A549 treated with dexamethasone at 1 μM for 4 hours (cell line): ENCODE measurements at places on chromosomes 1 and 21. TPM values are rescaled to one million over a fixed set of nuclear protein-coding genes. Genes with fewer than 3 reads are reported as not detected.

The SH3BGR gene
- total RNA-seq, result 0.26 to 1.4 TPM (median 0.60 TPM) in 5 replicates

The HS2ST1 gene
- 9.5 to 16.1 TPM (median 12.7 TPM) in 5 replicates for total RNA-seq

The LCE2A gene
- not detected in 5 replicates for total RNA-seq

The DAB1 gene
- total RNA-seq, result not detected in 5 replicates
